CD4-positive, alpha-beta T cell (primary cell): ENCODE measurements at places on chromosomes 7 and 10. TPM values are rescaled to one million over a fixed set of nuclear protein-coding genes. Genes with fewer than 3 reads are reported as not detected.

Gene PHKG1
- 11.5 TPM for total RNA-seq

Gene ANKRD22
- total RNA-seq = not detected

Gene TRIM74
- 4.1 TPM for total RNA-seq

DNA sequence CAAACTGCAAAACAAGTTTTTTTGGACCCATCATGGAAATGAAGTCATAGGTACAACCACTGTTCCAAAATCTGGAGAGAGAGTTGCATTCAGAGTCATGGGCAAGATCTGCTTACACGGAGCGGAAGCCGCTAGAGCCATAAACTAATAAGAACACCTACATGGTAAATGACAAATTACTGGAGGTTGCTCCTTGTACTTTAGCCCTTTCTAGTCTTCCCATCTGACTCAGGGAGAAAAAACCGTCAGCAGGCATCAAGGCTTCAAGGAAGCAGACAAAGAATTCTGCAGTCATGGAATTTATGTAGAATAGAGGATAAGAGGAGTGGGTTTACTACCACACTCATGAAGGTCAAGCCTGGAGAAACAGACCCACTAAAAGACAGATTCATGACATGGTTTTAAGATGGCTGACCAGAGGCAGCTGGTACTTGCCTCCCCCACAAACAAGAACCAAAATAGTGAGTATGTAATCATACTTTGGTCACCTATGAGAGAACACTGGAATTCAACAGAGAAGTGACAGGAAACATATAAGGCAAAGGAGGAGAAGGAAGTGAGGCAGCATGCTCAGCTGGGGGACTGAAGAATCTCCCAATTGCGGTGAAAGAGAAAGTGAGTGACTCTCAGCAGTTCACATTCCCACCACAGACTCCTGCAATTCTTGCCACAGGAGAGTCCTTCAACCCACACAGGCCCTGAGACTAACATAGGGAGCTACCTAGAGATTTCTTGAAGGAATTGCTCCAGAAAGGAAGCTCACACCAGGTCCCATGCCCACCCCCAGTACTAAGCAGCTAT lies 42.4 kb upstream of the ASAH2 start:
- no peaks in the 10 kb centered on the region for H3K27me3 ChIP-seq
- H3K4me3 ChIP-seq = no peak overlapping the region
- no peak overlapping the region for H3K27ac ChIP-seq
- H3K4me1 ChIP-seq = no peaks in the 10 kb centered on the region
- no peaks in the 10 kb centered on the region for H3K36me3 ChIP-seq

DNA sequence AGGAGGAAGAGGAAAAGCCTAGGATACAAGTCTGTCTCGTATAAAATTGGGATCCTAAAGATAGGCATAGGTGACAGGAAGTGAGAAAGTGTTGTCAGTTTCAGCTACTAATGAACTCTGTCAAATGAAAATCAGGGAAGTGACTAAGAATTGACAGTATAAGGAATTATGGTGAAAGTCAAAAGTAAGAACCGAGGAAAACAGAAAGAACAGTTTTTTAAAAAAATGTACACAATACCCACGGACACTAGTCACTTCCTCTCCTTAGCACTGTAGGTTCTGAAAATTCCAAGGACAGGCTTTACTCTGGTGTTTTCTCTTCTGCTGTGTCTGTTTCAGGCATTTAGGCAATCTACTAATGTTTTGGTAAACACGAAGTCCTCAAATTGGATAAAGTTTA lies 42.3 kb downstream of the ATAD1 start:
- no peaks in the 10 kb centered on the region for H3K4me1 ChIP-seq
- no peak overlapping the region for H3K27ac ChIP-seq
- H3K4me3 ChIP-seq = no peak overlapping the region

GRCh38 chr10:97584060-97584797 lies at the start of gene HOGA1:
Gene HOGA1, plus strand, starts transcription at chr10:97584389. Its CDS starts 315 bp downstream, at chr10:97584704.
- no peak within 1 kb of the TSS for H3K27ac ChIP-seq
- no peaks in the 10 kb centered on the region for H3K4me1 ChIP-seq
- DNase-seq = no peak
- no peak within 1 kb of the TSS for H3K4me3 ChIP-seq
- no peaks in the 10 kb centered on the region for H3K27me3 ChIP-seq
- H3K36me3 ChIP-seq = no peaks in the 10 kb centered on the region
